Psoas muscle (tissue), 8 donors: ENCODE measurements at places on chromosomes 4 and X. TPM values are rescaled to one million over a fixed set of nuclear protein-coding genes. Genes with fewer than 3 reads are reported as not detected.
A peak's percentile ranks its signal among the peaks of the same experiment; 100 is the strongest.

DNA sequence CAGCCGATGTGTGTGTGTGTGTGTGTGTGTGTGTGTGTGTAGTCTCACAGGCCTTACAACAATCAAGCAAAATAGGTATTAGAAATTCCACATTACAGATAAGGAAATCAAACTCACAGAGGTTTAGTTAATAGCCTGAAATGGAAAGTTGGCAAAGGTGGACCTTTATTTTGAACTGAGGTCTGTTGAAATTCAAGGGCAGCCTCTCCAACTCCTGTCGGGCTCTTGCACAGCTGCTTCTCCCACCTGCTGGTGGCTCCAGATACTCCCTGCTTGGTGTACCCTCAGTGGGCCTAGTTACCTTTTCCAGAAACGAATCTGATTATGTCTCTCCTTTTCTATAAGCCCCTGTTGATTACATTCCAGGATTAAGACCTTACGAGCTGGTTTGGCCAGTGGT is 195.9 kb downstream of the MGST2 start:
- no peak for DNase-seq
- no peaks in the 10 kb centered on the region for H3K27me3 ChIP-seq
- H3K27ac ChIP-seq: no peak overlapping the region
- H3K4me3 ChIP-seq: no peak overlapping the region
- H3K36me3 ChIP-seq: no peaks in the 10 kb centered on the region

GRCh38 chrX:85544609-85545008 is 165.1 kb upstream of the POF1B start:
- DNase-seq: no peak
- H3K4me1 ChIP-seq: no peaks in the 10 kb centered on the region
- no peaks in the 10 kb centered on the region for H3K27me3 ChIP-seq
- H3K36me3 ChIP-seq: no peaks in the 10 kb centered on the region

- no peaks in the 10 kb centered on the region for H3K36me3 ChIP-seq
- no peak overlapping the region for H3K4me3 ChIP-seq
- H3K4me1 ChIP-seq: no peaks in the 10 kb centered on the region
- no peak for DNase-seq
Measured at GRCh38 chrX:8147226-8147625, 23.8 kb downstream of the VCX2 start.

DNA sequence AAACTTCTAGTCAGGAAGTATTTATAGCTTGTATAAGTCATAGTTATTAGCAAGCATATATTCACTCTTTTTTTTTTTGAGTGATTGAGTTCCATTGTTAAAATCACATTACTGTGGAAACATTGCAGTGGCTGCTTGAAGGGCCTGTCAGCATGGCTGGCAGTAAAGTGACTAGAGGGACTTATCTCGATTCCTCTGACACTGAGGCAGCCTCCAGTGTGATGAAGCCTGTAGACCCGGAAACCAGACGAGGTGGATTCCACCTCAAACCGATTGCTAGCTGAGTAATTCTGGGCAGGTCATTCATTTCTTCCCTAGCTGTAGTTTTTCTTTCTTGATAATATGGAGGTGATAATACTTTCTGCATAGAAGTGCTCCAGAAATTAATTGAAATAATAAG is 4.7 kb downstream of the FAM149A start:
- no peak overlapping the region for H3K4me3 ChIP-seq
- DNase-seq: no peak

- H3K4me1 ChIP-seq: no peaks in the 10 kb centered on the region
- H3K27ac ChIP-seq: no peak overlapping the region
- H3K27me3 ChIP-seq: peaks cover 4% of the 10 kb centered on the region
- H3K36me3 ChIP-seq: no peaks in the 10 kb centered on the region
- no peak overlapping the region for H3K4me3 ChIP-seq
- DNase-seq: no peak
Measured at GRCh38 chrX:154649503-154650220, 3.7 kb downstream of the CTAG2 start.

GRCh38 chr4:107035819-107036583 is at the start of gene DKK2:
TSS of gene DKK2 (minus strand) at chr4:107036313. CDS start at chr4:107035591, 722 bp downstream.
- H3K27ac ChIP-seq: no peak within 1 kb of the TSS
- H3K4me3 ChIP-seq: peak within 1 kb of the TSS; percentile 58
- H3K4me1 ChIP-seq: peaks cover 6% of the 10 kb centered on the region
- no peaks in the 10 kb centered on the region for H3K36me3 ChIP-seq
- H3K27me3 ChIP-seq: peaks cover 33% of the 10 kb centered on the region

- no peaks in the 10 kb centered on the region for H3K36me3 ChIP-seq
- no peaks in the 10 kb centered on the region for H3K27me3 ChIP-seq
- no peak for DNase-seq
- H3K4me1 ChIP-seq: no peaks in the 10 kb centered on the region
- H3K4me3 ChIP-seq: no peak overlapping the region
- no peak overlapping the region for H3K27ac ChIP-seq
Measured at GRCh38 chrX:9775930-9776329, 10.3 kb upstream of the GPR143 start.

DNA sequence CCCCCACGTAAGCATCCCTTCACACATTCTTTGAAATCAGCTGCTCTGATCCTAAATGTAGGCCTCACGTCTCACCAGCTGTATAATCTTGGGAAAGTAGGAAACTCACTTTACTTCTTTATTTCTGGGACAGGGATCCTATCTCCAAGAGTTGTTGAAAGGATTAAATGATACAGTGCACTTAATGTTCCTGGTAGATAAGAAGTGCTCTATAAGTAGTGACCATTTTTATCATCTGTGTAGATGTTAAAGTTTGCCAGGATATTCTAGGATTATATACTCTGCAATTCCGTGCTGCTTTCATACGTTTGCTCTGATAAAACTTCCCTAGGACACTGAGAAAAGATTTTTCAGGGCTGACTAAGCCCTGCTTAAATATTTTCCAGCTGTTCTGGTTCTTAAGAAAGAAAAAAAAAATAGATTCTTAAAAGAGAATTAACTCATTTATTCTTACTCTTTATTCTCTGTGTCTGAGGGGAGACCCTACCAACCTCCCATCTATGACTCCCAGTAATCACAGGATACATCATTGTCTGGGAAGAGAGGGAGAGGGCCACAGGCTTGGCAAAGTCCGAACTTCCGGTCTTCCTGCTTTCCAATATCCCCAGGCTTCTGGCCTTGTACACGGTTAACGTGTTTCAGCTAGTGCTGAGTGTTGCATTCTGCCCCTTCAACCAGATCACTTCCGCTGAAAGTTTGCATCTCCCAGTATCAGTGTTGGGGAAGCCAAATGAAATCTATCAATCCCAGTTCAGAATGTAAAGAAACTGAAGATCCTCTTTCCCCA is 269.2 kb downstream of the TRIML1 start:
- H3K27me3 ChIP-seq: no peaks in the 10 kb centered on the region
- no peak overlapping the region for H3K4me3 ChIP-seq
- no peaks in the 10 kb centered on the region for H3K4me1 ChIP-seq

GRCh38 chr4:125303821-125304220 is 10.9 kb upstream of the FAT4 start:
- no peaks in the 10 kb centered on the region for H3K4me1 ChIP-seq
- no peak for DNase-seq
- no peaks in the 10 kb centered on the region for H3K36me3 ChIP-seq
- no peak overlapping the region for H3K27ac ChIP-seq

- H3K36me3 ChIP-seq: no peaks in the 10 kb centered on the region
- H3K4me1 ChIP-seq: no peaks in the 10 kb centered on the region
- no peak overlapping the region for H3K4me3 ChIP-seq
- DNase-seq: no peak
Measured at GRCh38 chr4:23922013-23922412, 32.2 kb upstream of the PPARGC1A start.

MID2 gene
- total RNA-seq: 17.5 TPM

RXFP1 gene
- not detected for total RNA-seq

ANXA5 gene
- total RNA-seq: 59.1 TPM

L1CAM gene
- total RNA-seq: 0.74 TPM

ADRA2C gene
- total RNA-seq: 3.5 TPM

CNKSR2 gene
- 0.11 TPM for total RNA-seq

GATA1 gene
- total RNA-seq: 0.17 TPM

MID1IP1 gene
- total RNA-seq: 120 TPM

ETDA gene
- not detected for total RNA-seq
